EH (cell line): ENCODE measurements at places on chromosomes 12 and 14.

- DNase-seq = no peak
Observed at GRCh38 chr12:94997061-94997460, 6.4 kb downstream of the NDUFA12 start.

DNA sequence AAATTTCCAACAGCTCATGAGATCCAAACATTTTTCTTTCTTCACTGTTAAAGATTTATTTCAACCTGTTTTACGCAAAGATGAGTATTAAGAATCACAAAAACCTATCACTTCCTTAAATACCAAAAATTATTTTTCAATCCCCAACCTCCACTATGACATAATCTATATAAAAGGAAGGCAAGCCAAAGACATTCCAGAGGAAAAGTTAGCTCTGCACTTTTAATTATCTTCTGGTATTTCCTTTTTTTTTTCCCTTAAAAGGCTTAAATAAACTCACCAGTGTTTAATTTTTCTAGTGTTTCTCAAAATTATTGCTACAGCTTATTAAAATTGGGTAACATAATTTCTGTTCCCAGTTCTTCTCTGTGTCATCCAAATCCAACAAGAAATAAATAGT is 75.9 kb downstream of the BMP4 start:
- DNase-seq = no peak

DNA sequence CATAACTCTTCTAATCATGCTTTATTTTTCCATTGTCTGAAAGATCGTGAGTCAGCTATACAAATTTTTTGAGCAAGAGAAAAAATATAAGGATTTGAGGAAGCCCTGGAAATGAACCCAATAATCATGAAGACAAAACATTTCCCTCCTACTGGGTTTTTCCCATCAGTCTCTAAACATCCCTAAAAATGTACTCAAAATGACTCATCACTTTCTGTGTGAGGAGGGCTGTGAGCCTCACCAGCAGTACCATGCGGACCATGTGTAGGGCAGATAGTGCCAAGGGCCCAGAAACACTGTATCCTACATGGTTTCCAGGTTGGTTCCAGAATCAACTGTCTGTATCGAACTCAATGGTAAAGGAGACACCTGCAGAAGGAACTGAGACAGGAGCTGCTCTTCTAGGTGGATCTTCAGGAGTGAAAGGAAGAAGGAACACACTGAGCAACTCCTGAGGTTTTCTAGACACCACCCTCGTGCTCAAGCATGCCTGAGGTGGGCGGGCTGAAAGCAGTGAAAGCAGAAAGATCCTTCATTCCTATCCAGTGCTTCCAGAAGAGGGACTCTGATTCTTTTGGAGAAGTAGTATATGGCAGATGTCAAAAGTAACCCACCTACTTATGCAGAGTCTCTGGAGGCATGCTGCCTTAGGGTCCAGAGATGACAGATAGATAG is 48.6 kb upstream of the RHOJ start:
- peak; percentile 64 for DNase-seq

GRCh38 chr14:92694807-92695206 is 53.6 kb downstream of the LGMN start:
- DNase-seq = peak; percentile 28

GRCh38 chr14:78673845-78674244 is 503.7 kb downstream of the NRXN3 start:
- DNase-seq = peak; percentile 9

- no peak for DNase-seq
Observed at GRCh38 chr12:113619202-113619601, 147.5 kb upstream of the LHX5 start.

GRCh38 chr12:31773867-31774266 is 45.0 kb upstream of the AMN1 start:
- DNase-seq = no peak

DNA sequence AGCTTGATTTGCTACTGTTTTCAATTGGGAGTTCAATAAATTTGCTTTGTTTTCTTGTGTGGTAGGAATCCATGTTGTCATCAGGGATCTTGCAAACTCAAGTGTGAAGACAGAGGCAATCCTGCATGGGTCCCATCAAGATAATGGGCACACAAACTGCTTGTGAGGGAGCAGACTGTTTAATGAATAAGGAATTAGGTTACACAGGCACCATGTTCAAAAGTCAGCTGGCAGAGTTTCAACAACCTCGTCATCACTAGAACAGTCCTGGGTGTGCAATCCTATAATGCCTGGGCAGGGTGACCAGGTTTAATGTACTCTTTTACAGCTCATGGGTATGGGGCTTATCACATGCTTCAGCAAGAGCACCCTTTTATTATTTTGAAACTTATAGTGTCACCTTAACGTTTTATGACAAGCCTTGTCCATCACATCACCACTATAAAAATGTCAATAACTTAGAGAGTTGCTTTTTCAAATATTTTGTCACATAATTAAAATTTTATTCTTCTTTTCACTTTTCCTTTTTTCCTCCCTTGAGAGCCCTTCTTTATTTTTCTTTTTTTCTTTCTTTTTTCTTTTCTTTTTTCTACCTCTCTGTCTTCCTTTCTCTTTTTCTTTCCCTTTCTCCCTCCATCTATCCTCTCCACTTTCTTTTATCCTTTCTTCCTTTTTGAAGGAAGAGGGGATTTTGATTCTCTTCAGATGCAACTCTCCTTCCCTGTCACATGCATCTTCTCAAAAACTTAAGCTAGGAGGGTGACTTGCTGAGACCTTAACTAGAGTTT is 252.2 kb upstream of the ATP2B1 start:
- peak; percentile 25 for DNase-seq

- DNase-seq = no peak
Observed at GRCh38 chr12:101115326-101115725, 94.7 kb downstream of the SLC5A8 start.

DNA sequence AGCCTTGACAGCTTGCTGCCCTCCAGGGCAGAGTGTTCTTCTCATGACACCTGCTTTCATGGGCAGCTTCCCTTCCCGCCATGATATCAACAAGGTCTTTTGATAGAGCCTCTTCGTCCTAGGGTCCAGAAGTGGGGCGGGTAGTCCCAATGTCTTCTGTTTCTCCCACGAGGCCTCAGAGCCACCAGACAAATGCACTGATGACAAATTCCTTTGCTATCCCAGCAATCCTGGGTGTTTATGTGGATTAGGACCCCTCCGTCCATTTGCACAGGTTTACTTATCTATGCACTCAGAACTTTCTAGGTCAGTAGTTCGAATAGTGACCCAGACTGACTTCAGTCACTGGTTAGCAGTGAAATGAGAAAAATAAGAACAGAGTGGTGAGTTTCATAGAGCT is 52.6 kb upstream of the PRMT8 start:
- DNase-seq = no peak

- DNase-seq = peak; percentile 86
Observed at GRCh38 chr12:10212739-10213131, at the start of gene GABARAPL1. TSS of gene GABARAPL1 (plus strand) at chr12:10212877. CDS start at chr12:10213130, 253 bp downstream.

- DNase-seq = peak; percentile 49
Observed at GRCh38 chr14:73833530-73834260, 17.9 kb upstream of the PTGR2 start.

DNA sequence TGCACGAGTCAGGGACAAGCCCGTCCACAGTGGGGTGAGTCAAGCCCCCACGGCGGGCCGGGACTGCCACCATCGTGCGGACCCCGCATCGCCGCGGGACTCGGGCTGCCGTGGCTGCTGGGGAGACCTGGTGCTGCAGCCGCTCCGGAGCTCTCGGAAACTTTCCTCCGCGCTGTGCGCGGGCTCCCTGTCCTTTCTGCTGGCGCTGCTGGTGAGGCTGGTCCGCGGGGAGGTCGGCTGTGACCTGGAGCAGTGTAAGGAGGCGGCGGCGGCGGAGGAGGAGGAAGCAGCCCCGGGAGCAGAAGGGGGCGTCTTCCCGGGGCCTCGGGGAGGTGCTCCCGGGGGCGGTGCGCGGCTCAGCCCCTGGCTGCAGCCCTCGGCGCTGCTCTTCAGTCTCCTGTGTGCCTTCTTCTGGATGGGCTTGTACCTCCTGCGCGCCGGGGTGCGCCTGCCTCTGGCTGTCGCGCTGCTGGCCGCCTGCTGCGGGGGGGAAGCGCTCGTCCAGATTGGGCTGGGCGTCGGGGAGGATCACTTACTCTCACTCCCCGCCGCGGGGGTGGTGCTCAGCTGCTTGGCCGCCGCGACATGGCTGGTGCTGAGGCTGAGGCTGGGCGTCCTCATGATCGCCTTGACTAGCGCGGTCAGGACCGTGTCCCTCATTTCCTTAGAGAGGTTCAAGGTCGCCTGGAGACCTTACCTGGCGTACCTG is 1.1 kb downstream of the PDE3A start:
- peak; percentile 86 for DNase-seq

DNA sequence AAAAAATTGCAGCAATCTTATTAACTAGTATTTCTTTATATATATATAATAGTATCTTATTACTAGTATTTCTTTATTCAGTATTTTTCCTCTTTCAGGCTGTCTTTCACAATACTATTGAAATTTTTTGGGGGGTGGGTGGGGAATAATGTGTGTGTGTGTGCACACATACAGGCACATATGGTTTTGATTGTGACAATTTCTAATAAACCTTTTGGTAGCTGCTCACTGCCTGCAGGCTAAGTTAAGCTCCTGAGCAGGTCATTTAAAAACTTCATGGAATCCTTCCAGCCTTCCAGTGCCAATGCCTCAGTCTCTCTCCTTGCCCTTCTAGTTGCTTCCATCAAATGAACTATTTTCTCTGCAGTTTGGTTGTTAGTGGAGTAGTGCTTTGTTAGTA is 490.1 kb downstream of the PCNX1 start:
- DNase-seq = peak; percentile 61

DNA sequence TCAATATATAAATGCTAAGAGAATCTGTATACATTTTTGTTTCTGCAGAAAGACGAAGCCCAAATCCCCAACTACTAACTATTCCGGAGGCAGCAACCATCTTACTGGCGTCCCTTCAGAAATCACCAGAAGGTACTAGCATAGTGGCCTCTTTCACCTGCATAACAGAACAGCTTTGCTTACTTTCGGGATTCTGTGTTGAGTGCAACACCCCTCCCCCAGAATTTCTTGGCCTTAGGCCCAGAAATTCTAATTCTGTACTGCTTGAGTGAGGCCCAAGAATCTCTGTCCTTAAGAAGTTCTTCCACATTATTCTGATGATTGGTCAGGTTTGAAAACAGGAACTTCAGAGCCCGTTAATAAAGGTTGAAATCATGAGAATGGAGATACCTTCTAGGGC is 2.9 kb downstream of the SPX start:
- no peak for DNase-seq

GRCh38 chr12:116689521-116689920 is 48.3 kb downstream of the SPRING1 start:
- no peak for DNase-seq

- DNase-seq = no peak
Observed at GRCh38 chr14:74841230-74842207, 34.4 kb downstream of the PROX2 start.

- no peak for DNase-seq
Observed at GRCh38 chr12:124632519-124632984, 65.1 kb upstream of the NCOR2 start.

DNA sequence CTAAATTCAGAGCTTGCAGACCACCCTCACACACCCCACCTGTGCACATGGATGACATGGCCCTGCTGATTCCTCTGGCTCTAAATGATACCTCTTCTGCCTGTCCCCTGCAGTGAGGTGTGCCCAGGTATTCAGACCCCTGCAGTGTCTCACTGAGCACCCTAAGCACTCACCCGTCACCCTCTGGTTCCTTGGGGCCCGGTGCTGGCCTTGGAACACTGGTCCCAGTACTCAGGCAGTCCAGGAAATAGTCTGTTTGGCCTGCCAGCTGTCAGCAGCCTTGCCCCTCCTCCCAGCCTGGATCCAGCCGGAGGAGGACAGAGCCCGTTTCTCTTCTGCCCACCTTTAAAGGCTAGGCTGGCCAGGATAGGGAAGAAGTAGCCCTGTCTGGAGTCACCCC is 44.9 kb downstream of the ESRRB start:
- DNase-seq = no peak

GRCh38 chr12:11729439-11730150 is 80.1 kb downstream of the ETV6 start:
- peak; percentile 23 for DNase-seq

- peak; percentile 34 for DNase-seq
Observed at GRCh38 chr12:122981036-122981471, 573 bp downstream of the ARL6IP4 start.

GRCh38 chr12:53966385-53967133 is 6.4 kb upstream of the HOXC11 start:
- peak; percentile 49 for DNase-seq

DNA sequence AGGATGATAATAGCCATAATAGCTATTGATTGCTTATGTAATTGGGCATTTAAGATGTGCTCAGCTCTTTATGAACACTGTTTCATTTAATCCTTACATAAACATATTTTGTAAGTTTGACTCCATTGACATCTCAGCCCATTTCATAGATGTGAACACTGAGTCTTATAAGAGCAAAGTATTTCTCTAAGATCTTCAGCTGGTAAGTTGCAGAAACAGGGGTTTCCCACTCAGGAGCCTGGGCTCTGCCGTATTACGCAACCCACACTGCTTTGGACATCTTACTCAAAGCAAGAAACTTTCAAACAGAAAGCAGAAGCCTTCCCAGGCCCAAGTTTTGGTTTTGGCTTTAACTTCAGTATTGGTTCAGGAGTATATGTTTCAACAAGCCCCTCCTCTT is 705.1 kb downstream of the MED13L start:
- no peak for DNase-seq

- no peak for DNase-seq
Observed at GRCh38 chr14:74963178-74963704, 7.8 kb upstream of the PGF start.

DNA sequence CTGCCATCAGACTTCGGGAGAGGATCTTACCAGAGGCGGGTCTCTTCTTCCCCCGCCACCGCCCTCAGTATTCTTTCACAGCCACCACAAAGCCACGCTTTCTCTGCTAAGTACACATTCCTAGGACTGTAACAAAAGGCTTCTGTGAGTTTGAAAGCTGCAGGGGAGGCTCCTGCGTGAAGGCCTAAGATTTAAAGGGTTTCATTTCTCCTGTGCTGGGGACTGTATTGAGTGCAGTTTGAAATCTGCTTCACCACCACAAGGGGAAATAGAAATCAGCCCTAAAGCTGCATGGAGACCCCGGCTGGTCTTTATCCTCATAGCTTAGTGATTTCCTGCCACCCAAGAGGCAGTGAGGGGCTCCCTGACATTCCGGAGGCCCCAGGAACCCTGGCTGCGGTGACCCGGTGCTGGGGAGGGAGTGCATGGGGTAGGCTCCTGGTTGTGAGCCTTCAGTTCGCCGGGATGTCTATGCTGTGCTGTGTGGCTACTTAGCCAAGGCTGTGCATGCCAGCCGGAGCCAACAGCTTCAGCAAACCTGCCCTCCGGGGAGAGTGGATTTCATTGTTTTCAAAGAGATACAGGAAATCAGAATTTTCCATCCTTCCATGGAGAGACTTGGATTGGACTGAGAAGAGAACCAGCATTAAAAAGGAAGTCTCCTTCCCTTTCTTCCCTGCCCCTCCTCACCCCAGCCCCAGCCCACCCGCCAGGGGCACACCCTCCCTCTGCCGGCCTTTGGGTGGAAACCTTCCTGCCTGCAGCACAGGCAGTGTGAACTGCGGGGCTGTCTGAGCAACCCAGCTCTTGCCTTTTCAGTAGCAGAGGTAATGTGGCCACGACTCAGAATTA is 163.3 kb downstream of the ETV6 start:
- DNase-seq = peak; percentile 31

GRCh38 chr12:65832217-65832616 is 7.9 kb downstream of the HMGA2 start:
- DNase-seq = peak; percentile 23

- peak; percentile 25 for DNase-seq
Observed at GRCh38 chr12:50557421-50557820, 52.6 kb downstream of the DIP2B start.

GRCh38 chr14:102819176-102819628 is 42.0 kb downstream of the TRAF3 start:
- DNase-seq = no peak

- DNase-seq = peak; percentile 14
Observed at GRCh38 chr12:109131154-109132050, 15.0 kb downstream of the ACACB start.
